NCI-H1436 treated with DMSO at 0.1 percent for 48 hours (cell line): ENCODE measurements at places on chromosomes 3 and 15.

DNA sequence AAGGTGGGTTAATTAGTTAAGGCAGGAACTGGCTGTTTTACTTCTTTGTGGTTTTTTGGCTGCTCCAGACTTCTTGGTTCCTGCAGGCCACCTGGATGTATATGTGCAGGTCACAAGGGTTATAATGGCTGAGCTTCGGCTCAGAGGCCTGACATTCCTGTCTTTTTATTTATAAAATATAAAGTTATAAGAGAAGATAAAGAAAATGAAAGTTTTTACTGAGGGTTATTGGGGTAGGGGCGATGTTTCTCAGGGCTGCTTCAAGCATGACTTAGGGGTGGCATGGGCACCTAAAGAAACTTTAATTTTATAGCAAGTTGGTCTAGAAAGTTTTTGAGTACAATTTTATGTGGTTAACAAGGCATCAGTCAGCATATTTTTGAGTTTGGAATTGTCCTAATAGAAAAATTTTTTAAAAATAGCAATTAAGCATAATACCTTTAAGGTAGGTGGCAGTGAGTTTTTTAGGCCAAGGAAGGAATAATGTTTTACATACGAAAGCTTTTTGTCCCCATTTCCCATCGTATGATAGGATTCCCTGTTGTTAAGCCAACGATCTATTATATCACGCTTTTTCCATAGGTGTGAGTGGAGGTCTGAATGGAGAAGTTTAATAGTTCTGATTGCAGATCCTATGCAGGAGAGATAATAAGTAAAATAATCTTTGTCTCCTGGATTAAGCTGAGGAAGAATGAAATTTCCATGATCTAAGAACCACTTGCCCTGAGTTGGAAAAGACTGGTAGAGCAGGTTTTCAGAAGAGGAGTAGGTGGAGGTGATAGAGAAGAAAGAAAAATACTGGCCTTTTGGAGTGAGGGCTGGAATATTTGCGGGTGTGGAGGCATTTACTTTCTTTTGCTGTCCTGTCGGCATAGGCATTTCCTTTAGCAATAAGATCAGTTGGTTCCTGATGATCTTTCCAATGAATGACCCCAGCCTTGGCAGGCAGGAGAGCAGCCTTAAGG, 10.1 kb downstream of the STRIT1 start:
- no peak for DNase-seq

DNA sequence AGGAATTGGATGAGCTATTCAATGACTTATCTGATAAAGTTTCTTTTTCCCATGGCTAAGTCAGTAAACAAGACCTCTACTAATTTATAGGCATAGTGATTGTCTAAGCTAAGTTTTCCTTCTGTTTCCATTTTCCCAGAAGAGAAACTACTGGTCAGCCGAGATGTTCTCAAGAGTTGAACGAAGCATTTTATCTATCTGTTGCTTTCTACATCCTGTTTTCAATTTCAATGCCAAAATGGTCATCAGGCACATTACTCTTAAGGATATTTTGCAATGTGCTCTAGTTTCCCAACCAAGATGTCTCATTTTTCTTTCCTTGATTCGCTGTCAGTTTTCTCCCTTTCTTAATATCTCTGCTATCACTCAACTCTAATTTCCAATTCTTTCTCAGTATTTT, 228.7 kb downstream of the MBNL1 start:
- DNase-seq = no peak

- DNase-seq = no peak
Observed at GRCh38 chr15:27495963-27496459, 525.0 kb downstream of the GABRG3 start.

- no peak for DNase-seq
Observed at GRCh38 chr3:141796889-141797781, 33.9 kb downstream of the GRK7 start.

DNA sequence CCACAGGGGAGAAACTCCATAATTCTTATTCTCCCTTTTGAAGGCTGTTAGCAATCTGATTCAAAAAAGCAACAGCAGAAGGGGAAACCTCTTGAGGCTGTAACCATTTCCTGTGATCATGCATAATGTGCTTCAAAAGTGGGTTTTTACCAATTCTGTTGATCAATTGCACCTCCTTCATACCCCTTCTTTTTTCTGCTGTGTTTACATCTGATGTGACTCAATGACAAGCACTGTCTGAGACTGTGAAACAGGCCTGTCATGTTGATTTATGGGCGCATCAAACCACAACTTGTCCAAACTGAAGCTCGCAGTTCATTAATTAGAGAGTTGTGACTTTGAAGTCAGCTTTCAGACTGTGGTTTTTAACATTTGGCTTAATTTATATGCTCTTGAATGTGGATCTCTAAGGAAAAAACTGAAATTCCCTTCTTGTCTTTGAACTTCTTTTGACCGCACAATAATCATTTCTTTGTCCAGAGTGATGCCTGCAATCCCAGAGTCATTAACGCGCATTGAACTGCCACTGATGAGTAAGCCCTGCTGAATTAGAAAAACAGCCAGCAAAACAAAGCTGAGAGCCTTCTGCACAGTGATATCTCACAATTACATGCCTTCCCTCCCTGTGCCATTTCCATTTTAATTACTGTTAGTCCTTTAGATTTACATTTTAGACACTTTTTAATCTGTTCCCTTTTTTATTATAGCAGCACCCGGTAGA, 532.8 kb downstream of the FOXP1 start:
- no peak for DNase-seq

GRCh38 chr15:58627701-58628100, 121.8 kb downstream of the ADAM10 start:
- no peak for DNase-seq

DNA sequence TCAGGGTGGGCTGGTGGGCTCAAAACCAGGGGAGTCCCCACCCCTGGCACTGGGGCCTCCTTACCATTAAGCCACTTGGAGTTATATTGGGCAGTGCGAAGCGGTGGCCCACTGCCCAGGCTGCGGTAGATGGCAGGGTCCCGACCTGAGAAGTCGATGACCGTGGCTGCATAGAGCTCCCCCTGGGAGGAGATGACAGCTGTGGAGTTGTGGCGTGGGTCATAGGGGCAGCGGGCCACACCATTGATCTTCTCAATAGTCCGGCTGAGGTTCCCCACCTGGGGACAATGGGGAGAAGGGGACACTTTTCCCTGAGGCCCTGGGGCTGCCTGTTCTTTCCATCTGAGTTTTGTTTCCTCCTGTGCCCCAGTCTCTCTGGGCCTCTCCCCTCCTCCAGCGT, 99.8 kb downstream of the SEMA5B start:
- DNase-seq = no peak

DNA sequence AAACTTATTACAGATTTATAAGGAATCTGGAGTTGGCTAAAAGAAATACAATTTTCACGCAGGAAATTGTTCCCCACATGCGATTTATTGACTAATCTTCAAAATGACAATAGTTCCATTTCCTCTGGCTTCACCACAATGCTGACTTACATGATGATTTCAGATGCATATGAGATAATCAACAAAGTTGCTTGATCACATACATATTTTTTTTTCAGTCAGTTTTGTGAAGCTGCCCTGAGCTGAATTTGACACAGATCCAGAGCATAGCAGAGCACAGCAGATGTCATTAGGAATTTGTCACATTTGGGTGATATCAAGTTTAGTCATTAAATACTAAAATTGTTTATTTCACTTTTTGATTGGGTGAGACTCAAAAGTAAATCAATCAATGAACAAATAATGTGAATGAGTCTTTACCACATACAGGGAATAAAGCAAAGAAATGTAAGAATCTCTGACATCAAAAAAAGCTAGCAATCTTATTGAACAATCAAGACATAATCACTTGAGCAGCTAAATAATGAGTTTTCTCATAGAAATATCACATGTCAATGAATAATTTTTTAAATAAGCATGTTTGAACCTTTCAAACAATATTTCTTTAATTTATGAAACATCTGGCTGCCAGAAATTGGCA, 18.3 kb downstream of the CPB1 start:
- no peak for DNase-seq

GRCh38 chr3:12722226-12722625, 36.8 kb downstream of the TMEM40 start:
- no peak for DNase-seq

DNA sequence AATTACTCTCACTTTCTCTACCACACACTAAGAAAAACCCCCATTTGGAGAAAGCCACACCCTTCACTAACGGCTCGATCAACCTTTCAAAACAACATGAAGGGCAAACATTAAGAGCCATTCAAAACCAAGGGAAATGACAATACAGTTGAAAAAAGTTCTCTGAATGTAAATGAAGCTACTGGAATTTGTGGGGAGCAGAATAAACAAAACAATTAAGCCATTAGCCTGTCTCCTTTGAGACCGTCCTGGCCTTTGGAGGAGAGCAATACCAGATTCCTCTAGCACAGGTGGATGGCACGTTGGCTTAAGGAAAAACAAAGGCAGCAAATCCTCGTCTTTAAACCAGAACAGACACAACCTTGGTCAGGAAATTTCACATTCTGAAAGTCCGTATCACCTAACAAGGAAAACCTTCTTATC, 18.7 kb downstream of the MYO1E start:
- no peak for DNase-seq

DNA sequence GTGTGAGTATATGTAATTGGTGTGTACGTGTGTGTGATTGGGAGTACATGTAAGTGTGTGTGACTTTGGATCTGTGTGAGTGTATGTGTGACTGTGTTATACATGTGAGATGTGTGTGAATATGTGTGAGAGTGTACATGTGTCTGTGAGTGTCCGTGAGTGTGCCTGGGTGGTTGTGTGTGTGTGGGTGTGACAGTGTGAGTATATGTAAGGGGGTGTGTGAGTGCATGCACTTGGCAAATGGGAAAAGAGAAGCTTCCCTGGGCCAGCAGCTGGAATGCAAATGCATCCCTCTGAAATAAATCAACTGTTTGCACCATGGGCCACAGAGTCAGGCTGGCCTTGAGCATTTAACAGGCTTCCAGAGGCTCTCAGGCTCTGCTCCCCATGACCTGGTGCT, 63.6 kb downstream of the MINAR1 start:
- DNase-seq = no peak

DNA sequence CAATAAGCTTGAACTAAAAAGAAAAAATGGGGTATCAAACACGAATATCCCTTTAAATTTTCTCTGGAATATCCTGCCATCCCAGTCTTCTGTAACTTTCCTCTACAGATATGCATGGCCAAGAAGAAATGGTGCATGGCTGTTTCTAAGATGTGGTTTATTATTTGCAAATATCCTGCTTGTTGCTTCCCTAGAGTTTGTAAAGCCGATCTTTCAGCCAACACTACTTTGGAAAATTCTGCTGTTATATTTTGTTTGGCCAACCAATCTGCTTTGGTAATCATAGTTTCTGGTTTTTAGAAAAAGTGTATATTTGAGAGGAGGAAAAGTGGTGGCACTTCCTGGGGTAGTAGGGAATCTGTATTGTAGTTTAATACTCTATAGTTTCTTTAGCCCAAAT, 13.9 kb downstream of the PHLDB2 start:
- DNase-seq = no peak

DNA sequence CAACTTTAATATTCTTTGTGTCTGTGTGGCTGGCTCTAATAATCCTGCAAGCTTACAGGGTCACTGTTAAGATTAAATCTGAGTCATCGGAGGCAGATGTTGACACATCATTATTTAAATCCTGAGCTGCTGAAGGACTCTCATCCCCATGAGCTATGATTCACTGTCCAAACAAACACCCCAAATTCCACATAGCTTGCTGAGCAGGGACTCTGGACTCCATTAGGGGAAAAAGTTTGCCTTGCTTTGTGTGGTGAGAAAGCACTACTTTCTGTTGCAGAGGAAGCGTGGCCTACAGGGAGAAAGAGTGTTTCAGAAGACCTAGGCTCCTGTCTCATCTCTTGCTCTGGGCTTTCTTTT, 213.7 kb downstream of the PDCD6IP start:
- no peak for DNase-seq

GRCh38 chr15:78104566-78105475, 12.5 kb downstream of the SH2D7 start:
- no peak for DNase-seq

DNA sequence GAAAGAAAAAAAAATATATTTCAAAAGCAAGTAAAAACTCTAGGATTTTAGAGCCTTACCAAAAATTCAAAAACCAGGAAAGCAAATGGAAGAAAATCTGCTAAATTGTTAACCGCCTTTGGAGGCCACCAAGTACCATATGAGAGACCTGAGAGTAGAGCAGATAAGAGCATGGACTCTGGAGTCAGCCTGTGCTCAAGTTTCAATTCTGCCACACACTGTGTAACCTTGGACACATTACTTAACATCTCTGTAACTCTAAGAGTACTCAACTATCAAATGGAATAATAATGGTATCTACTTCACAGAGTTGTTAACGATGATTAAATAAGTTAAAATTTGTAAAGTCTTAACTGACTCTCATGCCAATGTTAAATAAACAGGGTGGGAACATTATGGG, 12.7 kb downstream of the RBSN start:
- no peak for DNase-seq

GRCh38 chr15:35450492-35450891, 95.5 kb downstream of the DPH6 start:
- DNase-seq = no peak
